ENCODE measurements at places on chromosomes 2 and 18.

- DNase-seq, result no peak
These were observed 73.3 kb upstream of the FOSL2 start for GRCh38 chr2:28319118-28320008.

DNA sequence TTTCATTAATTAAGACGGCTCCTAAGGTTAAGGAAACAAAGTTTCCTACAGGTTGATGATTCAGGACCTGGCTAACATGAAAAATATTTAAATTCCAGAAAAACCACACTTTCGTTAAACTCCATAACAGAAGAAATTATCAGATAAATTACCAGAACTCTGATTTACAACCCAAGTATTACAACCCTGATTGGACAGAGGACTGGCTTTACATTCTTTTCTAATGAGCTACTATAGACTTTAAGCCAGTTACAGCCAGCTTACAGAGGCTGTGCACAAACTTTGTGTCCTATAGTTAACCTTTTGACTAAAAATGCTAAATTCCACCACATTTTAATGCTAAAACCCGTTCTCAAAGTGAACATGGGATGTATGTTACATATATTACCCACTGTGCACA lies 458.6 kb downstream of the KCNJ3 start:
- no peak for DNase-seq

- no peak for DNase-seq
These were observed 78.9 kb upstream of the STON1 start for GRCh38 chr2:48450936-48451602.

- no peak for DNase-seq
These were observed 195.6 kb upstream of the POU3F3 start for GRCh38 chr2:104658144-104658835.

DNA sequence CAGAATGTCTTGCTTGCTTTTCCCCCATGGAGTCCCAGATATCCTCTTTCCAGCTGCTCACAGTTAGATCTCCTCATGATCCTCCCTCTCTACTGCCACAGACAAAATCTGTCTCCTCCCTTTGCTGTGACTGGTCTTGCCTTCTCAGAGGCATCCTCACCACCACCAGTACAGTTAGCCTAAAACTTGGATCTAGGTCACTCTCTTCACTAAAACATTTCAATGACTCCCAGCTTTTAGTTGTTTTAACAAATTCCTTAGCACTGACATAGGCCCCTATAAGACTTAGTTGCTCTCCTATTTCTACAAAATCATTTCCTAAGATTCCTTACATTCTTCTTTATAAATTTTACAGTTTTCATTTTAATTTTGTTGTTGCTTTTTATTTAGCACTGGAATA lies 734.2 kb upstream of the CHAC2 start:
- no peak for DNase-seq
